ENCODE measurements at places on chromosomes 16 and 17.

- DNase-seq, result no peak
Measured at GRCh38 chr17:49110509-49110908, 22.1 kb upstream of the B4GALNT2 start.

GRCh38 chr16:22191532-22192260 lies 14.4 kb upstream of the EEF2K start:
- no peak for DNase-seq

- DNase-seq, result no peak
Measured at GRCh38 chr16:70510216-70510615, 13.1 kb downstream of the COG4 start.

- DNase-seq, result peak; percentile 26
Measured at GRCh38 chr17:66964930-66965800, 658 bp downstream of the CACNG4 start.

GRCh38 chr17:47952171-47953021 lies 5.3 kb downstream of the PRR15L start:
- DNase-seq, result no peak

DNA sequence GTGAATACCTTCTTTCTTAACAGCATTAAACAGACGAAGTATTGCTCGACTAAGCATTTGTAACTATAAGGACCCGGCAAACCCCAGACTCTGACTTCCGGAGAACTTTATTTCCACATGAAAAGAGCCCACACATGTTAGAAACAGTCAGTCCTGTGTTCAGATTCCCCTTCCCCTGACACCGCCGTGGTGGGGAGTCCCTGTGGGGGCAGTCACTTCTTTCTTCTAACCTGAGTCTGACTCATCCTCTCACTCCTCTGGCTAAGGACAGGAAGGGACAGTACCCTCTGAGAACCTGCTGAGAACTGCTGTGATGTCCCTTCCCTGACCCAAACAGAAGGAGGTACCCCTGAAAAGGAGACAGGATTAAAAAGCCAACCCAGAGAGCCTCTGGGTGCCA lies 165.1 kb downstream of the XYLT1 start:
- peak; percentile 62 for DNase-seq

DNA sequence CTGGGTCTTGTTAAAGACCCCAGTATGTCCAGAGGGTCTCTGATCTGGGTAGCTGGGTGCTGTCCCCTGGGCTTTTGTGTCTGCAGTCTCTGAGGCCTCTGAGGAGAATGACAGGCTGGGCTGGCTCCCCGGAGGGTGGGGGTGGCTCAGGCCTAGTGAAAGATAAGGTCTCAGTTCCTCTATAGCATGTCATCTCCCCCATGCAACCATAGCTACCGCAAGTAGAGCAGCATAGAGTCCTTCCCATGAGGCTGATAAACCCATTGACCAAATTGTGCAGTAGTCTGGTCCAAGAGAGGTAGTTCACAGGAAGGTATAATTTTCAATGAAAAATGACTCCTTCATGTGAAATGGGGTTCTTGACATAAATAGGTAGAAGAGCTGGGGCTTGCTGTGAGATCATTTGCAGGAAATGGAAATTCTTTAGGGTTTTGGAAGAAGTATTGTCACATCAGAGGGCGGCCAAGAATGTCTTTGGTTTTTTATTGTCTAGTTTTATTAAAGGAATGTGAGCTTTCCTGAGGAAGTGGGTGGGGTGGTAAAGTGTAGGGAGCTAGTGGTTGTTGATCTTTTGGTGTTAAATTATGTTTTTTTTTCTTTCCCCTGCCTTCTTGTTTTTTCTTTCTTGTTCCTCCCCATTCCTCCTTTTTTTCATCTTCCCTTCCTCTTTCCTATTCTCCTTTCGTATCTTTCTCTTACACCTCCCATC lies 21.0 kb downstream of the SLC7A6OS start:
- peak; percentile 74 for DNase-seq

DNA sequence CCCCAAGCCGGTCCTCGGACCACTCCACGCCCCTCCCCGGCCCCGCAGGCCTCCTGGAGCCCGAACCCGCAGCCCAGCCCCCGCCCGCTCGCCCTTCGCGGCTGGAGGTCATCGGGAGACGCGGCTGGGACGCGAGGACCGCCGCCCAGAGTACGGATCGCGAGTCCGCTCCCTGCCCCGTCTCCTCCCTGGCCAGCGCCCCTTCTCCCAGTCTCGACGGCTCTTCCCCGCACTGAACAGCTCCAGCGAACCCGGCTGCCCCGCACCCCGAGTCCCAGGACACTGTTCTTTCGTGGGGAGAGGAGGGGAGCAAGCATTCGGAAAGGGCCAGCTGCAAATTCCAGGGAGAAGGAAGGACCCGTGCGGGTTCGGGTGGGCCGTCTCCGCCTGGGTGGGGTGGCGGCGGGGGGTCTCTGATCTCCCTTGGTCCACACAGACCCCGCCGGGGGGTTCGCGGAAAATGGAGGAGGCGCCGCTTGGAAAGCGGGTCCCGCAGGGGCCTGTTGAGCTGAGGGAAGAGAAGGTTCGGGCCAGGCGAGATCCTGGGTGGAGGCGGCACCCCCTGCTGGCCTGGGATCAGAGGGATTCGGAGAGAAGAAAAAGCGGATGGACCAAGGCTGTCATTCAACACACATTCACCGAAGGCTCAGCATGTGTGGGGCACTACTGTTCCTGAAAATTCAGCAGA lies 632 bp upstream of the RTN4RL1 start:
- peak; percentile 42 for DNase-seq

- DNase-seq, result no peak
Measured at GRCh38 chr17:48523010-48523409, 7.8 kb downstream of the HOXB1 start.

GRCh38 chr17:68379692-68380677 lies 77.3 kb downstream of the WIPI1 start:
- DNase-seq, result no peak

Measured in activated naive CD8-positive, alpha-beta T cell treated with anti-CD3 and anti-CD28 coated beads, Interleukin-2, amount 50 U/mL, for 24 hours (primary cell).